ENCODE measurements at places on chromosomes 3 and 15.

- DNase-seq = no peak
These were observed 846.1 kb upstream of the CFAP20DC start for GRCh38 chr3:59895972-59896371.

DNA sequence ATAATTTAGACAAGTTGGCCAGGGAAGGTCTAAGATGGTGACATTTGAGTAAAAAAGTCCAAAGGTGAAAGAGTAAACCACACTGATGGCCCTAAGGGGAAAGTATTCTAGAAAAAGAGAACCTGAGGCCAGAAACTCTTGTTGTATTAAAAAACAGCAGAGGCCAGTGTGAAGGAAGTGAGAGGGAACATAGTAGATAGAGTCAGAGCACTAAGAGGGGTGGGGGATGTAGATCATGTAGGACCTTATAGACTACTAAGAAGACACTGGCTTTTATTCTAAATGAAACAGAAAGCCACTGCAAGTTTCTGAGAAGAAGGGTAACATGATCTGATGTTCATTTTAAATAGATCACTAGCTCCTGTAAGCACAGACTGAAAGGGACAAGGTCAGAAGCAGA lies 14.5 kb downstream of the POLQ start:
- no peak for DNase-seq

GRCh38 chr3:73055583-73055982 lies 5.9 kb upstream of the EBLN2 start:
- DNase-seq = no peak

DNA sequence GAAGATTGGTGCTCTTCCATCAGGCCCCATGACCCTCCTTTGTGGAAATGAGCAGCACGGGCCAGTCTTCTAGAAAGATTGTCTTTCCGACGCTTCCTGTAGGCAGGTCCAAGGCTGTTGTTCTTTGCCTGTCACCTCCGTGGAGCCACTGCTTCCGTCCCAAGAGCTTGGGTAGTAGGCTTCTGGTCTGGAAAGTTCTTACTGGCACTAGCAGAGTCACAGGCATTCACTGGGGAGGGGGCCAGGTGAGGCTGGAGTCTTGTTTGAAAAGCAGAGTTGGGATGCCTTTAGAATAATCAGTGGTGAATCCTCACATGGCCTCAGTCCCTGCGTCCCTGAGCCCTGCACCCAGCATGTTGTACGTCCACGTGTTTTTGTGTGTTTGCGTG lies 76.2 kb upstream of the ADPGK start:
- DNase-seq = no peak

- no peak for DNase-seq
These were observed 10.2 kb upstream of the GATA2 start for GRCh38 chr3:128503164-128503651.

DNA sequence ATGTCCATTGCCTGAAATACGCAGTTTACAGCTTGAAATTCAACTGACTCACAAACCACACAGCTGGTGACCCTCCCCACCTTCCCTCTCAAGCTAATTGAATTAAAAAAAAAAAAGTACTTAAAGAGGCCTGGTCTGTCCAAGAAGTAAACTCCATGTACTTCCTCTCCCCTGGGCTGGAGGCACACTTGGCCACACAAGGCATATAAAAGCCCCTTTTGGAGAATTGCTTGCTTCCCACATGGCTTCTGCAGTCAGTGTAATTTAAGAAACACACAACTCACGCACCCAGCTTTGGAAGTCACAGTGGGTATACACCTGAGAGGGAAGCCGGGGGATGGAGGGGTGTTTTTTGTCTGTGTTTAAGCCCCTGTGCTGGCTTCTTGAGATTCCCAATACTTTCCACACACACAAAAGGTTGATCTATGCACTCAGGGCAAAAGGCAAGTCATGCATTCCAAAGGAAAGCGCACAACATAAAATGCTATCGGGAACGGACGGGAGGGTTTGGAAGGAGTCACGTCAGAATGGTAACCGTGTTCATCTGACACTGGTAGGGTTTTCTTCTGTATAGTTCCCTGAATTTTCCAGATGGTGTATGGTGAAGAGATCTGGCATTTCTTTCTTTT lies 106.6 kb upstream of the ALDH1A3 start:
- no peak for DNase-seq
